ENCODE measurements at places on chromosomes 5 and 9.

DNA sequence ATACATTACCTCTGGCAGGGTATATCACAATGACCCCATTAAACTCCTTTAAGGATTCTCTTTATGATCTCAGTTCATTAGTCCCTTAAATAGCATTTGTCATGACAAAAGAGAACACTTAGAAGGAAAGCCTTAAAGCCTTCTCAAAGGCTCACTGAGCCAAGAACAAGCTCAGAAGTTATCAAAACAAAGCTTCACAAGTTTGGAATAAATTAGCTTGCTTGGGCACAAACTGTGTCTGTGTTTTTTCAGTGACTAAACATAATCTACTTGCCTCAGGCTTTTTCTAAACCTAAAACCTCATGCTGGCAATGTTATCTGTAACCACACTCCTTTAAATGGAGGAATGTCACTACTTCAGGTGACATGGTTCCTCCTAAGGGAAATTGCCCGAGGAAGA lies 1114.9 kb upstream of the C9orf72 start:
- DNase-seq = no peak

GRCh38 chr5:15683332-15683731 lies 183.4 kb downstream of the FBXL7 start:
- DNase-seq = no peak

- DNase-seq = no peak
Measured at GRCh38 chr9:12935714-12936113, 160.9 kb downstream of the LURAP1L start.

DNA sequence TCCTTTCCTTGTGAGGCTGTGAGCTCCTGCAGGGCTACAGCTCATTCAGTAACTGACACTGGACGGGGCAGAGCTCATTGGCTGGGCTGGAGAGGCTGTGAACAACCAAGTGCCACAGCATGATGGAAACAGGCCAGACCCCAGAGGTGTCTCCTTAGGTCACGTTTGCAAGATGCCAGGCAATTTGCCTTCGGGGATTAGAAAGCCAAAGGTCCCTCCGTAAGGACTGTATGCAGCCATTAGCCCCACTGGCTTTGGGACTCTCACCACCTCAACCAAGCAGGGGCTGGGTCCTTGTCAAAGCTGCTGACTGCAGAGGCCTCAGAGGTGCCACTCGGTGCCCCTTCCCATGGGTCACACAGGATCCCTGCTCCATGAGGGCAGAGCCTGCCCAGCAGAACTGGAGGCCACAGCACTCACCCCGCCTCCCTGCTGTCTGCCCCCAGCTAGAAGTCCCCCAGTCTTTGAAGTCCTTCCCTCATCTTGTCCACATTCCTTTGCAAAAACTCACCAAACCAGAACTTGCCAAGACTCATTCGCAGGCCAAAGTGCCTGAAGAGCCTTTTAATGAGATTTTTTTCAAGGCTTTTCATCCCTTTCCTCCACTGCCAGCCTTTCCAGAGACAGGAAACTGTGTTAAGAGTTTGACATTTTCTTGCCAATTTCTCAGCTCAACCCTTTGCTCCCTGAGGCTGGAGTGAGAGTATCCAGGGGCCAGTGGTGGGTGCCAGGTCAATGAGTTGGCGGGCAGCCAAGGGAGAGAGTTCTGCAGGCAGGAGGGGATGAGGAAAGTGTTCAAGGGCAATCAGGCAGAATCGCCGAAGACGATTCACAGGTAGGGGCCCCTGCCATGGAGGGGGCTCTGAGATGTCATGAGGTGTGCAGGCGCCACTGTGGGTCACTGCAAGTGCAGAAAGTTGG lies 39.7 kb upstream of the SLC25A51 start:
- DNase-seq = no peak

- DNase-seq = no peak
Measured at GRCh38 chr9:32839013-32839885, 55.9 kb downstream of the TMEM215 start.

DNA sequence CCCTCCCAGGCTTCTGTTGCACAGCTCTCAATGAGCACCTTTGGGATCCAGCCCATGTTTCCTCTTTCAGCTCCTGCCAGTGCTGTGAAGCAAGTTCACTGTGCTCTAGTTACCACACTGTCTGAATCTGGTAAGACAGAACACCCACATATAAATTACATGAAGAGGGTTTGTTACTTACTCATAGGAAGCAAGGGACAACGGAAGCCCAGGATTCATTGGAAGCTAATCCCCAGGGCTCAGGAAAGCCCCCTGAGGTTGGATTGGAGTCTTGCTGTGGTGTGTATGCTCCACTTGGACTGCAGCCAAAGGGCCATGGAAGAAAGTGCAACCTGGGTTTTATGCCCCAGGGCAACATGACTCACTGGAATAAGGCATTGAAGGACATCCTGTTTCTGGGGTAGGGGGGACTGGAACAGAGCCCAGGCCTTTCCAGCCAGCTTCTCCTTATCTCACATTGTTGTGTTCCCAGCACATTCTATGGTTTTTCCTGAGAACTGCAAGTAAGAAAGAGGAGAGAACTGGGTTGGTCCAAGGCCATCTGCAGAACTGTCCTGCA lies 15.6 kb upstream of the CLK4 start:
- no peak for DNase-seq

- no peak for DNase-seq
Measured at GRCh38 chr5:69432412-69433206, 17.7 kb downstream of the MARVELD2 start.

DNA sequence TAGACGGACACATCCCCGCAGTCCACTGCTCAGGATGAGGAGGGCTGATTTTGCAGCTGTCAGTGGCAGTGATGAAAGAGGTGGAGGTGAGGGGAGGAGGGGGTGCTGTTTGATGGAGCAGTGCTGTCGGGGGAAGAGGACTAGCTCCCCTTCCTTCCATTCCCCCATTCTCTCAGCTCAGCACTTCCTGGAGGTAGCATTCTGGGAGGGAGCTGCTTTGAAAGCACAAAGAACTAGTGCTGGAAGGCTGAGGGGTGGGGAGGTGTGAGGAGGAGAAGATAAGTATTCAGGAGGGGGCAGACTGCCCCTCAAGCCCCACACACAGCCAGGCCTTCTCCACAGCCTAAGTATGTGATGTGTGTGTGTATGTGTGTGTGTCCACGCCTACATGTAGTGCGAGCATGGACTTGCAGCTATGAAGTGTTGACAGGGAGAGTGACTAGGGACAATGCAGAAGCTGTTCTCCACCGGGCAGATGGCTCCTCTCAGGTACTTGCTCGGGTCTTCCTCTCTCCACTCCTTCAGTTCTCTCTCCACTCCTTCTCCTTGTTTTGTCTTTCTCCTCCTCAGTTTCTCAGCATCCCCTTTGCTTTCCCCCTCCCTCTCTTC lies 65.5 kb upstream of the HSPA9 start:
- DNase-seq = no peak

DNA sequence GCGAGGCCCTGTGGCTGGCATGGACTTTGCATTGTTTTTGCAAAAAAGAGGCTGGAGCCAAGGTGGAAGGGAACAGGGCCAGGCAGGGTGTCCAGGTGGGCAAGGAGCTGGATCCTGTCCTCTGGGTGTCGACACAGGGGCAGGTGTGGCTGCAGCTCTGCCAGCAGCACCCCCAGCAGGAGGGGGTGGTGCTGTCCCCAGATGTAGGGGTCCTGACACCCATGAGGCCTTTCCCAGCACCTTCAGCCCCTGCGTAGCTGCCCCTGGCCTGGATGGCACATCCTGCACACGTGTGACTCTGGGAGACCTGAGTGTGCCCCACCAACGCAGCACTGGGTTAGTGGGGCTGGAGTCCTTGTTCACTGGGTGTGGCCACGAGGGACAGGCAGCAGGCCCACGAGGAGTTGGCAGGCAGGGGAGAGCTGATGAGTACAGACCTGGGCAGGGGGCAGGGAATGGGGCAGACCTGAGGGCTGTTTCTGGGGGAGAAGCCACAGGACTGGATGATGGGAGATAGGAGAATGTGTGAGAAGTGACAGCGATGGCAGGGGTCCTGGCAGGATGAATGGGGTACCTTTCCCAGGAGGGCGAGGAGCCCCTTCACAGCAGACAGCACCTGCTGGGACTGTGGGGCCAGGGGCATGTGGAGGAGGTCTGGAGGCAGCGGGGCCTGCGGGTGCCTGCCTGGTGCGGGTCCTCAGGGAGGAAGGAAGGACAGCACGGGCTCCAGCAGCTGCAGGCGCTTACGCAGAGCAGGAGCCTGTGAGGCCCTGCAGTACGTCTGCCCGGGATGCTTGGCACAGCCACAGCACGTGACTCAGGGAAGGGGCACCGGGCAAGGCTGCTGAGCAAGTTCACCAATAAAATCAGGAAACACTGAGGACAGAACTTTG lies 3.6 kb upstream of the RASGEF1C start:
- DNase-seq = no peak

- no peak for DNase-seq
Measured at GRCh38 chr9:129617167-129617566, 3.7 kb downstream of the C9orf50 start.
